ENCODE measurements at places on chromosomes 3 and 15. TPM values are rescaled to one million over a fixed set of nuclear protein-coding genes. Genes with fewer than 3 reads are reported as not detected.

The ANKRD28 gene
- total RNA-seq = 51.2 TPM

The NPAP1 gene
- total RNA-seq = not detected

The HCLS1 gene
- total RNA-seq = 0.13 TPM

The TMF1 gene
- total RNA-seq = 16.4 TPM

The FRMD5 gene
- 4.6 TPM for total RNA-seq

The RPL15 gene
- 2,840 TPM for total RNA-seq

The GOLGA8H gene
- 2.8 TPM for total RNA-seq

The CCPG1 gene
- 40.6 TPM for total RNA-seq

The SAMMSON gene
- total RNA-seq = not detected

The PRSS50 gene
- not detected for total RNA-seq

Data from A549 treated with RU486 at 1 μM for 4 hours (cell line).